AG10803 (cell line): ENCODE measurements at places on chromosomes 4 and X.

- DNase-seq, result no peak
Observed at GRCh38 chr4:8155660-8156421, 2.8 kb downstream of the ABLIM2 start.

GRCh38 chr4:581181-581580, 5.1 kb upstream of the TMEM271 start:
- no peak for DNase-seq

GRCh38 chrX:125998432-125998831, 167.7 kb downstream of the DCAF12L2 start:
- no peak for DNase-seq

DNA sequence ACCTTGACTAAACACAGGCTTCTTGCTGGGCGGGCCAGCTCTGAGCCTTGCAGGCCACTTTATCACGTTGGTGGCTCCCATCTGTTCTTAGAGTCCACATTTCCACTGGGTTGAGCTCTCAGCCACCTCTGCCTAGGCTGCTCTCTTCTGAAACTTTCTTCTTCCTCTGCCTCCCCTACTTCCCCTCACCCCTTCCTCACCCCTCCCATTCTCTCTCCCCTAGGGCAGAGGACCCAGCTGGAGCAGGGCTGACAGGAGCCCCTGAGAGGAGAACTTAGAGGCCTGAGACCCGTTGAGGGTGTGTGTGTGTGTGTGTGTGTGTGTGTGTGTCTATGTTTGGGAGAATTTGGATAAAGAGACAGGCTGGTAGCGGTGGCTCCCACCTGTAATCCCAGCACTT, 19.9 kb upstream of the TMSB4X start:
- DNase-seq, result no peak
